Stimulated activated CD8-positive, alpha-beta memory T cell treated with anti-CD3 and anti-CD28 coated beads, Interleukin-15, amount 100 ng/mL, for 24 hours (primary cell): ENCODE measurements at places on chromosomes 2 and 18.

- no peak for DNase-seq
These were observed 29.2 kb downstream of the KCNG2 start for GRCh38 chr18:79826966-79827365.

DNA sequence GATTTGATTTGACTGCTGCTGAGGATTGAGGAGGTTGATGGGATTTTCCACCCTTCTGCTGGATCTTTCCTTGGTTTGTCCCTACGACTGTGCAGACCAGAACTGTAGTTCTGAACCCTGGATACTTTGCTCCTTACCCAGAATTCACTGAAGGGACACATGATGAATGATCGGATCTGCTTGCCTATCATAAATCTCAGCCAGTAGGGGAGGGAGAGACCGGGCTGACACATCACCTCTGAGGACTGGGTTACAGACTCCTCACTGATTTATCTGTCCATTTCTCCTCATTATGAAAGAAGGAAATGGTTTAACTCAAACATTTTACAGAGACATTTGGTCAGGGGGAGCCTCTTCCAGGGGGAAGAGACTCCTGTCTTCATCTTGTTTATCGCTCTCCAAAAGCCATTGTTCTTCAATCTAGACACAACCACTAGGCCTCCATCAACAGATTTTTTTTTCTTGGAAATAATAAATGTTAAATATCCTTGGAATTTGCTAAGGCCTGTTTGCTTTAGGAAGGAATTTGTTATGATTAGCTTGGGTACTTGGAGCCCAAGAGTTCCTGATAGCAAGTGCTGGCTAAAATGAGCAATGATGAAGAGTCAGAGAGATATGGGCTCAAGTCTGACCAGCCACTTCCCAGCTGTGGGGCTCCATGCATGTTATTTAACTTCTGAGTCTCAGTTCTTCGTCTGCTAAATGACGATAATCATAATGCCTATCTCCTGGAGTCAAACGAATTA is 925.5 kb downstream of the SLC4A3 start:
- DNase-seq: no peak

DNA sequence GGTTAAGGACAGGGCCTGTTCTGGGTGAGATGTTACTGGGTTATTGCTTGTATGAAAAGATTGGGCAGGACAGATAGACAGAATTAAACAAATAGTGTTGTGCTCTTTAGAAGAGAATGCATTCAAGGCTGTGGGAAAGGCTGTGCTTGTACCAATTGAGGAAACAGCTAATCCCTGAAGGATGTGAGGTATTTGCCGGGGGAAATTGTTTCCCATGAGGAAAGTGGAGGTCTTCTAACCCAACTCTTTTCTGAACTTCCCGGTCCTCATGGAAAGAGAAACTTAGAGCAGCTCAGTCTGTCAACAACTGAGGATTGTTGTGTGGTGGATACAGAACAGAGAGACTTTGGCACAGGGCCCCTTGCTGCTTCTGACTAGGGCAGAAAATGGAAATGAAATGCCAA is 9.5 kb downstream of the SLC1A4 start:
- no peak for DNase-seq

GRCh38 chr2:7394195-7394594 is 477.0 kb downstream of the RNF144A start:
- no peak for DNase-seq

- no peak for DNase-seq
These were observed 19.4 kb downstream of the FASTKD2 start for GRCh38 chr2:206784559-206785353.

- no peak for DNase-seq
These were observed 7.5 kb downstream of the SUCLG1 start for GRCh38 chr2:84451579-84451978.

DNA sequence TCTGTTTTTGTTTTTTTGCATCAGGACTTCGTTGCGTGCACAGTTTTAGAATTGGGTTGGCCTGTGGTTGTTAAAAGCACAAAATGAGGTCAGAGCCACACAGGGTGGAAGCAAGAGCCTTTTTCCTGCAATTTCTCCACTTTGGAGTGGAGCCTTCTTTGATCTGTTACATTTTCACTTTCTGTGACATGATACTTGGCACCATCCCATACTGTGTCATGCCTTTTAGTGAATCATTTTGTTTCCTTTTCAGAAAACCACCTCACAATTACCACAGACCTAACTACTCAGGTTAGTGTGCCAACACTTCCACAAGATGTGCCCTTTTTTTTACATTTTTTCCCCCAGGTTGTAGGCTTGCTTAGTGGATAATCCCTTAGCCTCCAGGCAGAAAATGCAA is 32.5 kb downstream of the MERTK start:
- DNase-seq: no peak

- no peak for DNase-seq
These were observed 27.4 kb upstream of the SNORC start for GRCh38 chr2:232842689-232843088.

DNA sequence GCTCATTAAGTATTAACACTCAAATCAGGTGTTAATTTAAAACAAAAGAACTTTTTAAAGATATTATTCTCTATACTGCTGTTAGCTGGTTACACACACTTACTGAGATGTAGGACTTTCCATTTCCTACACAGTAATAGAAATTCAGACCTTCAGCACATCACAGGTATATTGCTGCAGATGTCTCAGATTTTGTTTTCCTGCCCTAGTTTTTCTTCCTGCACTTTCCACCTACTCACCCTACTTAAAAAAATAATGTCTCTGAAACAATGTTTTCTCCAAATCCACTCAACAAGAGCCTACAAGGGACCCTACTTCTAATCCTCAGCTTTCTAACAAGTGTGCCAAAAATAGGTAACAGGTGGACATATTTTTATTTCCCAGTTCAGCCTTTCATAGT is 43.9 kb downstream of the DYM start:
- no peak for DNase-seq

DNA sequence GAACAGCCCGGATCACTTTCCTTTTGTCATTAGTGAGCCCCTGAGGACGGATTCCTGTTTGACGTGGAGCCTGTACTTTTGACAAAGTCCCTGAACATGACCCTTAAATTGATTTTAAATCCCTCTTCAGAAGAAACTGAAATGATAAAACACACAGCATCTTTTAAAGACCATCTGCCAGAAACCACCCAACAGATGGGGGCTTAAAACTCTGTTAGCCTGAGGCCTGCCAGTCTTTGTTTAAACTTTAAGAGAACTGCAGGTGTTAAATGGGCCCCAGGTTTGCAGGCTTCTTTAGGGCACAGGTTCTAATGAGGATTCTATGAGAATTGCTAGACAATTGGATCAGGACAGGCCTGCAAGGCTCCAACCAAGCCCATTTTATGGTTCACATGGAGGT is 177.9 kb downstream of the ALK start:
- DNase-seq: no peak

DNA sequence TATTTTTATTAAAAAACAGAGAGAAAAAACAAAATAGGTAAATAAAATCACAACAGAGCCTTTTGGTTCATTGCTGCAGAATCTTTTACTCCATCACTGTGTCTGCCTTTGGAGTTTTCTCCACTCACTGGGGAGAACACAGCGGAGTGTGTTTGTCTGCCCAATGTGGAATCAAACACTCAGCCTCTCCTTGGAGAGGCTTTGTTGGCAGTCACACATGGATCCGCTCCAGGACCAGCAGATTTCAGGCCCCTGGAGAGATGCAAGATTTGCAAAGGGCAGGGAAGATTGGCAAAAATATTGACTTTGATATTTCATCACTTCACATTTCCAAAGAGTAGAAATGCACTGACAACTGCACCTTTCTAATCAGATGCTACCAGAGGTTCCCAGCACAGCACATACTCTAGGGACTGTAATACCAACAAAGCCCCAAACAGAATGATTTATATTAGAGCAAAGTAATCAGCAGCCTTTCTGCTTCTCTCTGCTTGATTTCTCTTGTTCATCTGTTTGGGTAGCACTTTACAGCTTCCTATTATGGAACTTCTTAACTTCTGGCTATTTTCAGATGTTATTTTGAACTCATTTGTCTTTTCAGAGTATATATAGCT is 1898.8 kb upstream of the PIK3C3 start:
- DNase-seq: no peak

GRCh38 chr18:64416990-64417389 is 268.1 kb upstream of the LINC00305 start:
- DNase-seq: no peak

DNA sequence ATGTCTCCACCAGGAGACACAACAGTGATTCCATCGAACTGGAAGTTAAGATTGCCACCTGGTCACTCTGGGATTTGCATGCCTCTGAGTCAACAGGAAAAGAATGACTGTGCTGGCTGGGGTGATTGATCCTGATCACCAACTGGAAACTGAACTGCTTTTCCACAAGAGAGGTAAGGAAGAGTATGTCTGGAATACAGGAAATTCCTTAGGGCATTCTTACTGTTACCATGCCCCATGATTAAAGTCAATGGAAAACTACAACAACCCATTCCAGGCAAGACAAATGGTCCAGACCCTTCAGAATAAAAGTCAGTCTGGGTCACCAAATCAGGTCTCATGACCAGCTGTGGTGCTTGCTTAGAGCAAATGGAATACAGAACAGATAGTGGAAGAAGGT is 12.0 kb upstream of the DDX1 start:
- DNase-seq: no peak

- no peak for DNase-seq
These were observed 1327.2 kb upstream of the DDX18 start for GRCh38 chr2:116487336-116487735.

DNA sequence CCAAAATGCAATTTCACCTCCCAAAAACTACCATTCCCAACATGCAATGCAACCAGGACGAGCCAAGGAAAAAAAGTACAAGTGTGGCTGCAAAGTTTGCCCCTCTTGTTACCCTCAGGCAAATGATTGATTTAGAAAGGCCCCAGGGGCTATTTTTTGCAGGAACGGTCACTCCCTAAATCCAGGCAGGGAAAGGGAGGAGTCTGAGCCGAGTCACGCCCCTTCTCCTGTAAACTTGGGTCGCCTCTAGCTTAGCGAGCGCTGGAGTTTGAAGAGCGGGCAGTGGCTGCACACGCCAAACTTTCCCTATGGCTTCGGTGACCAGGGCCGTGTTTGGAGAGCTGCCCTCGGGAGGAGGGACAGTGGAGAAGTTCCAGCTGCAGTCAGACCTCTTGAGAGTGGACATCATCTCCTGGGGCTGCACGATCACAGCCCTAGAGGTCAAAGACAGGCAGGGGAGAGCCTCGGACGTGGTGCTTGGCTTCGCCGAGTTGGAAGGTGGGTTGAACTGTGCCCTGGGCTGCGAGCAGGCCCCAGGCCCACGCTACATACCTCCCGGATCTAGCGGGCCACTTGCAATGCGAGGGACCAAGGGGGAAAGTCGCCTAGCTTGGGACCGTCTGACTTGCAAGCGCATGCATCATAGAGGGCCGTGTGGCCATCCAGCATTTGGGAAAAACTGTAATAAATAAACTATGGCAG is at the start of gene GALM:
TSS of gene GALM (plus strand) at position 261 of the 702 bp plus-strand sequence. CDS start at position 309, 48 bp downstream.
- DNase-seq: no peak

DNA sequence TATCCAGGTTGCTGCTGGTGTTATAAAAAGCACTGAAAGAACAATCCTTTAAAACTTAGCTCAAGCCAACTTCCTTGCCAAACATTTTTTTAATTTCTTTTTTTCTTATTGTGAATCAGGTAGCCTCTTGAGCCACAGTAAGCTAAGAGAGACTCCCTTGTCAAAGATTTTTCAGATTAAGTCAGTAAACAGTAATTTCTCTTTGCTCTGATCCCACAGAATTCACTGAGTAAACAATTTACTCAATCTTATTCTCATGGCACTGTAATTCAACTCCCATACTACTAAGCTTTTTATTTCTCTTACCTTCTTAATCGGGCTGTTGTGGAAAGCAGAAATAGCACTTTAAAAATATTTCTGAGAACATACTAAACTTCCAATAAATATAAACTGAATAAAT is 82.7 kb downstream of the C2orf74 start:
- no peak for DNase-seq

- DNase-seq: no peak
These were observed 1.7 kb upstream of the ERBB4 start for GRCh38 chr2:212540341-212540740.

DNA sequence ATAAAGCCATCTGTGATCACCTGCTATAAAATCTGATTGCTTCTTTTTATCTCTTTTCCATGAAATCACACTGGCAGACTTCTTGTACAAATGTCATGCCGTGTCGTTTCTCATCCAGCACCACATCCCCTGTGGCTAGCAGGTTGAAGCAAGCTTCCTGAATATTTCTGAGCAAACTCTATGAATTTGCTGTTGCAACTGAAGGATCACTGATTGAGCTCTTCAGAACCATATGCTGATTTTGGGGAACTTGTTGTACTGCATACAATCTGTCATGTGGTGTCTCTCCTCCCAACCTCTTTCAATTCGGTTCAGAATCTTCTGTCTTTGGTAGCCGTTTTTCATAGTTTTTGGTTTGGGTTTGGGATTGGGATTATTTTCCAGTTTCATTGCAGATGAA is 57.7 kb upstream of the RBMS1 start:
- DNase-seq: no peak

DNA sequence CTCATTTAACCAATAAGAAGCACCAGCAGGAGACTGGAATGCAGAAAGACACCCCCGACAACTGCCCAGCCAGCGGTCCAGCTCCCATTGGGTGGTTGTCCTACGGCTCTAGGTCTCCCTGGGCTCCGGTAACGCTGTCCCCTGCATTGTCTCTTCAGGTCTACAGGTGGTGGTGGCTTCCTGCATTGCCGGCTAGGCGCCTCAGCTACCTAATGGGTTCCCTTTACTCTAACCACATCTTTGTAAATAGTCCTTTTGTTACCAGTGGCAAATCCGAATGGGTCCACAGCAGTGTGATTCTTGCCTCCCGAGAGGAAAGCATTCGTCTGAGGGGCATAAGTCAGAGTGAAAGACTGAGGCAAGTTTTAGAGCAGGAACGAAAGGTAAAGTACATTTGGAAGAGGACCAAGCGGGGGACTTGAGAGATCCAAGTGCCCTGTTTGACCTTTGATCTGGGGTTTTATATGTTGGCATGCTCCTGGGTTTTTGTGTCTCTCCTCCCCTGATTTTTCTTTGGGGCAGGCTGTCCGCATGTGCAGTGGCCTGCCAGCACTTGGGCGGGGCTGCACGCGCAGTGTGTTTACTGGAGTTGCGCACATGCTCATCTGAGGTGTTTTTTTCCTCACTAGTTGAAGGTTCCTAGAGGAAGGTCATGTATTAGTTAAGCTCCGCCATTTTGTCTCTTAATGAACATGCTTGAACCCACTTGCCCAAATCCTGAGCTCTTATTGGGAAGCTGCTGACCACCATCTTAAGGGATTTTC is 11.0 kb downstream of the FABP1 start:
- no peak for DNase-seq

- DNase-seq: no peak
These were observed 108.9 kb downstream of the CLIP4 start for GRCh38 chr2:29223851-29224692.

DNA sequence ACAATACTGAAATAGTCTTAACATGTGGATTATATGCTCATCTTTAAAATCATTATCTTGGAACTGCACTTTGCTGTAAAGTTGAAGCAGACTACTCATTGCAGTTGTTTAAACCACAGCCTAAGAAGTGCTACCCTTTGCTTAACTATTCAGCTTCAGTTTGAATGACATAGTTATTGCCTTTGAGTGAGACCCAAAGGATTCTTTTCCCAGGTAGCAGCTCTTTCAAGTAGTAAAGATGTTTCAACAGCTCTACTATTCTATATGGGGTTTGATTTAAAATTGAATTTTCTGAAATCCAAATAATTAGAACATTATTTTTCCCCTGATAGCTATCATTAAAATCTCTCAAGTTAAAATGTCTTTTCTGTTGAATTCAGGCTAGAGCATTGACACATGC is 1.1 kb downstream of the SCG2 start:
- no peak for DNase-seq
